ENCODE measurements at places on chromosomes 6 and 20.
A peak's percentile ranks its signal among the peaks of the same experiment; 100 is the strongest.

- DNase-seq = no peak
Measured at GRCh38 chr6:167567142-167568033, 242.5 kb downstream of the TTLL2 start.

GRCh38 chr20:56795492-56795891 lies 166.4 kb downstream of the TFAP2C start:
- DNase-seq = no peak

GRCh38 chr6:128919412-128920180 lies 36.7 kb downstream of the LAMA2 start:
- DNase-seq = no peak

- peak; percentile 92 for DNase-seq
Measured at GRCh38 chr6:49543087-49543858, 7.2 kb upstream of the C6orf141 start.

DNA sequence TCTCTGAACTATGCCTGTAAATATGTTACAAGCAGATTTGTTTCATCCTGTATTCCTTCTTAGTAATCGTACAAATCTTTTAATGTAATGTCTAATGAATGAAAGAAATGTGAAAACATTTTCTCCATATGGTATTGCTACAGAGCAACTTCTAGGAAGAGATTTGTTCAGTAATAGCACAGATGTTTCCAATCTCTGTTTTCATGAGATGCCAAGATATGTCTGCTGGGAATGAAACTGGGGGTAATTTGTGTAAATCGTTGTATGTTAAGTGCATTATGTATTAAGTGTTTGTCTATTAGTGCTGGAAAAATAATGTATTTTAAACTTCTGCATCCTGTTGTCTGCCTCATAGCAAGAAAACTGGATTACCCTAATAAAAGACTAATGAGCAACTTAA lies 722.2 kb upstream of the EYS start:
- no peak for DNase-seq

GRCh38 chr20:17925141-17925939 lies 43.3 kb downstream of the SNX5 start:
- DNase-seq = no peak

DNA sequence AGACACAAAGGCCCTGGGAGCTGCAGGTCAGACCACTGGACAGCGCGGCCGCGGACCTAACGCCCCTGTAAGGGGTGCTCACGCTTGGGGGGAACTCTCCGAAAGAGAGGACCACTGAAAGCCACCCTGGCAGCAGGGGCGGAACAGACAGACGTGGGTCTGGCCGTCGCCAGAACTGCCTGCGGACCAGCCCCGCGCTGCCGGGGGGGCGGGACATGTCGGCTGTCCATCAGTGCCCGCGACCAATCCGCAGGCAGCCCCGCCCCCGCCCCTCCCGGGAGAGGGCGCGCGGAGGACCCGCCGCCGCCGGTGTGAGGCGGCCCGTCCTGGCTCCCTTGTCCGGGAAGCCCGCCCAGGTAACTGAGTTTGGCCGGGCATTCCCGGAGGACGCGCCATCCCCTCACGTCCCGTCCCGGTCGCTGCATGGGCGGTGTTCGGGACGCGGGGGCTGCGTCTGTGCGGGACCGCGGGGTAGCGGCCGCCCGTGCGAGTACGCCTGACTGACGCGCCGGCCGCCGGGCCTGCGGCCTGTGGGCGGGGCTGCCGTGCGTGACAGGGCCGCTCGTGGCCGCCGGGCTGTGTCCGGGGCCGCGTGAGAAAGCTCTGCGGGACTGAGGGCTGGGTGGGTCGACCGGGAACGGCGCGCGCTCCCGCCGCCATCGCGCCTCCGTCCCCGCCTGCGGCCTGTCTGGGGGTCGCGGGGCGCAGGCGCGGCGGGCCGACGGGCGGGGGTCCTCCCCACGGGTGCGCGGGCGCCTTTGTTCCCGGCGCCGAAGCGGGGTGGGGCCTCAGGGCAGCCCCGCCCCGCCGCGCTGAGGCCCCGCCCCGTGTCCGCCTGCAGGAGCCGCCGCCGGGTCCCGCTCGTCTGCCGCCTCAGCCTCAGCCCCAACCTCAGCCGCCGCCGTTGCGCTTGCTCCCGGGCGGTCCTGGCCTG lies at the start of gene PLCG1:
TSS of gene PLCG1 (plus strand) at position 864 of the 934 bp plus-strand sequence. CDS start 99 bp downstream, outside the sequence.
- DNase-seq = peak; percentile 40

DNA sequence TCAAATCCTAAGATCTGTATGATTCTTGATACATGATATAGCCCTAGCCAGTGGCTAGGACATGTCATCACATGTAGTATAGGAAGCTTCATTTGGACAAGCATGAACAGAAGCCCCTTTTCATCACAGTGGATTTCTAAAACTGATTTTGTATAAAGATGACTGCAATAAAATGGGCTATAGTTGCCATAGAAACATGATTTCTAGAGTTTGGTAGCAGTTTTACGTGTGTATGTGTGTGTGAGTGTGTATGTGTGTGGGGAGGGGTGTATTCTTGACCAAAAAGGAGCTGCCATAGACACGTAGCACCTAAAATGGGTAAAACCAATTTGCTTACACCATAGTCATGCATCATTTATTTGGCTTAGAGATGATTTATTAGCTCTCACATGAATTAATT lies 200.5 kb upstream of the CNR1 start:
- DNase-seq = no peak

- DNase-seq = no peak
Measured at GRCh38 chr20:11980263-11980662, 62.6 kb downstream of the BTBD3 start.

GRCh38 chr20:2141600-2142575 lies 40.3 kb downstream of the STK35 start:
- DNase-seq = no peak

- no peak for DNase-seq
Measured at GRCh38 chr6:71043902-71044301, 87.0 kb upstream of the B3GAT2 start.

DNA sequence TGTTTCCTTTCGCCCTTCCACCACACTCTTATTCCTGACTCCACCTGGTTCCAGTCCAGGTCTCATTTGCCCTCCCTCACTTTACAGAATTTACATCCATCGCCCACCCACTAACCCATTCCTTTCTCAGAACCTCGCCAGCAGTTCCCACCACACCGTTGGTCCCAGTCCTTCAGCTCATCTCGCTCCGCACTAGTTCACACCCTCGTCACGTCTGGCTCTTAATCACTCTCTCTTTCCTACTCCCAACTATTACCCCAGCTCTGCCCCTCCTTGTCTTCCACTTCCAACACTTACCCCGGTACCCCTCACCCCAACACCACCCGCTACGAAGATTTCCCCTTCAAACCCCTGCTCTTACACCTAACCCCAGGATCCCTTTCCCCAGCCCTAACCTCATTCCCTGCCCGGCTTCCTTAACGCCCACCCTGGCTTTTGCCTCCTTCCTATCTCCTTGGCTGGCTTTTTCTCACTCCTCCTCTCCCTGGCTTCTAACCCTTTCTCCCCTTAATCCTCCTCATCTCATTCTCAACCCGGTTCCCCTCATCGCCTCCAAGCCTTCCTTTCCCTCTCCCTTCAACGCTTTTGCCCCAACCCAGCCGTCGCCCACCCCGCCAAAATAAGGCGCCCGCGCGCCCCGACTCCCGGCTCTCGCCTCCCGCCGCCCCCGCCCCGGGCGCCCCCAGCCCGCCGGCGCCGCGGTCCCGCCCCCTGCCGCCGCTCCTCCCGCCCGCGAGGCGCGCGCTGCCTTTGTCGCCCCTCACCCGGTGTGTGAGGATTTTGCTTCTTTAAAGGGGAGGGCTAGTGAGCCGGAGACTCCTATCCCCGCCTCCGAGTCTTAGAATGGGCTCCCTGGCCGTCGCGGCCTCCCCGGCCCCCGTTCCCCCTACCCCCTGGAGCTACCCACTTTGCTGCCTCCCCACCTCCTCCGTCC lies 542 bp downstream of the USP49 start:
- DNase-seq = no peak

- DNase-seq = no peak
Measured at GRCh38 chr6:72533606-72534005, 88.3 kb upstream of the KCNQ5 start.

- DNase-seq = no peak
Measured at GRCh38 chr6:133978896-133979240, 25.8 kb downstream of the TBPL1 start.

- DNase-seq = no peak
Measured at GRCh38 chr6:2037237-2037926, 208.0 kb downstream of the GMDS start.

GRCh38 chr6:87075168-87075567 lies 19.7 kb downstream of the CGA start:
- DNase-seq = no peak

GRCh38 chr6:9834233-9834632 lies 580.6 kb downstream of the TFAP2A start:
- DNase-seq = no peak

DNA sequence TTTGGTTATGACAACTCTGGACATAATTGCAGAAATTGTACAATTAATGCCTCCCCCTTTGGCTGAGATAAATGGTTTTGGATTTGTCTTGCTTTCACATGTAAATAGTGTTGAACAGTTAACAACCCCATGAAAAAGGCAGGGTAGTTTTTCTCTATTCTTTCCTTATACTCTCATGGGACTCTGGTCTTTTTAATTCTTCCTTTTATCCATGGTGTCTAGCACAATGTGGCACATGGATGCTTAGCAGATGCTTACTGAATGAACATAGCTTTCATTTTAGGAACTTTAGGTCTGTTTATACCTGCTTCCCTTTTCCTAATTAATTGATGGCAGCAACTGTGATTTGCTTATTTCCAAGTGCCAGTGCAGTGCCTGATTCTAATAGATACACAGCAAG lies 75.6 kb downstream of the NCOA3 start:
- no peak for DNase-seq

GRCh38 chr6:151091571-151091970 lies 148.2 kb upstream of the AKAP12 start:
- no peak for DNase-seq

DNA sequence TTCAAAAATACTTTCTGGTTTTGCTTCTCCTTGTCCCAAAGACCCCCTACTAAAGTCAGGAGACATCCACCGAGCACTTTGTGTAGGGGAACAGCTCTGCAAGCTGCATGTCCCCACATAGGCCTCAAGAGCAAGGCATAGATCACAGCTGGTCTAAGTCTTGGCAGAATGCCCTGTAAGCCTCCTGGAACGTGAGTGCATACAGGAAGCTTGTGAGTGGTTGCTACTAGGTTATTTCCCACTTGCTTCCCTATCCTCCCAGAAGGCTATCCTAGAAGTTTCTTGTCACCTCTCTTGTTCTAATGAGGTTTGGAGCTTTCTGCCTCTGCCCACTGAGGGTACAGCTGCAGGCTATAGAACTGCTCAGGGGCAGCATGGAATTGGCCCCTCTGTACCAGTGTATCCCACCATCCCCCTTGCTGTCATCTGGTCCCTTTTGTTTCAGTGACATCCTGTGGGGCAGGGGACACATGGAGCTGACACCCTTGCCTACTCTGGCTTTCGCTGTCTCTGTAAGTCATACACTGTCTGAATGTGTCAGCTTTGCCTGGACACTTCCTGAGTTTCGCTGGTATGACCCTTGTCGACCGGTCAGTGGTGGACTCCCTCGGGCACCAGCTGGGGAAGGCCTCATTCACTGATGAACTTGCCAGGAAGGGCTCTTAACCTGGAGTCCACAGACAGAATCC lies 35.6 kb upstream of the KCNK16 start:
- peak; percentile 90 for DNase-seq

DNA sequence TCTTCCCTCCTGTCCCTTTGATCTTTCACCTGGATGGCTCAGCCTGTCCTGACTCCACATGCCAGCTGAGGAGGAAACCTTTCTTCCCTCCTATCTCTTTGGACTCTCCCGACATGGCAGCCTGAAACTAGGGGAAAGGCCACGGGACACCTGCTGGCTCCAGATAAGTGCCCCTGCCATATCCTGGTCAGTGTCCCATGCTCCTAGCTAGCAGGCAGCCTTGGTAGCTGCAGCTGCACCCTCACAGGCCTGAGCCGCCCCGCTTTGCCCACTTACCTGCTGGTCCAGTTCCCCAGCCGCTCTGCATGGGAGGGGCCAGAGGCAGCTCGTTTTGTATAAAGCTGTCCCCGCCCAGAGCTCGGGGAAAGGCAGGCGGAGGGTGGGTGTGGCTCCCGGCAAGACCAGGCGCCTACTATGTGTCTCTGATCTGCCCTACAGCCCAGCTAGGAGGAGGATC lies 7.4 kb upstream of the SLC52A3 start:
- DNase-seq = no peak

- DNase-seq = no peak
Measured at GRCh38 chr6:27630727-27631608, 158.1 kb upstream of the ZNF184 start.

DNA sequence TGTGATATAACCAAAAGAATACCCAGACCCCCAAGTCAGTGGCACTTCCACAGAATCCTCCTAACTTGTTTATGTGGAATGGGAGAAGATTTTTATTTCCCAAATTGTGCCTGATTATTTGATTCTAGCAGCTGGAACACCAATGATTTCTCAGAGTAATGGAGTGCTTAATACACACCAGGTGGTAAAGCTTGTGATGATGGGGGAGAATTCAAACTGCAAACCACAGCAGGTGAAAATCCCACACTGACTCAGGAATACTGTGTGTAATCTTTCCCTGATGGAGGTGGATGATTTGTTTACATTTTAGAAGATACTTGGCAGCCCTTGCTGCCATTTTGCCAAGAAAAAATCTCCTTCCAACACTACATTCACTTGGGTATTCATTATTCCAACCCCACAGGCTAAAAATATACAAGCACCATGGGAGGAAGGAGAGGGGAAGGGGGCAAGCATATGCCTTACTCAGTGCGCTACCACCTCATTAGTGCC lies 212.7 kb upstream of the PLN start:
- peak; percentile 90 for DNase-seq

GRCh38 chr6:39998126-39998525 lies 63.9 kb upstream of the MOCS1 start:
- peak; percentile 29 for DNase-seq

DNA sequence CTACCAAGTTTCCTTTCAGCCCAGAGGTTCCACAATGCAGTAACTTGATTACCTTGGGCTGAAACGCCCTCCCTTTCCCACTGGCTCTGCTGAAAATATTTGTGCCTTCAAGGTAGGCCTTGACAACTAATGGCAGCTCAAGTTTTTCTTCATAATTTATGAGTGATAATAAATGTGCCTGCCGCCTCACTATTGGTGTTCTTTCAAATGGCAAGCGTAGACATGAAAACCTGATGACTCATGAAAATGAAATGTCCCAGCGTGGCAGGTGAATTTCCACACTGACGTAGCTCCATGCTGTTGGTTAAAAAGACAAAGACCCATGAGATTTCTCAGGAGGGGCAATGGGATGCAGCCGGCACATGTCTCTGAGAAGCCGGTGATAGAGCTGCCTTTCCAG lies 107.2 kb upstream of the GGTLC1 start:
- no peak for DNase-seq

GRCh38 chr20:52461582-52461981 lies 270.0 kb upstream of the ZFP64 start:
- DNase-seq = no peak

- DNase-seq = no peak
Measured at GRCh38 chr20:13142143-13142542, 78.9 kb upstream of the ISM1 start.

GRCh38 chr6:946546-946945 lies 253.6 kb upstream of the EXOC2 start:
- no peak for DNase-seq

Data from NCI-H2029 treated with DMSO at 0.1 percent for 48 hours (cell line).